HS-5 (cell line): ENCODE measurements at places on chromosomes 5 and 9.

DNA sequence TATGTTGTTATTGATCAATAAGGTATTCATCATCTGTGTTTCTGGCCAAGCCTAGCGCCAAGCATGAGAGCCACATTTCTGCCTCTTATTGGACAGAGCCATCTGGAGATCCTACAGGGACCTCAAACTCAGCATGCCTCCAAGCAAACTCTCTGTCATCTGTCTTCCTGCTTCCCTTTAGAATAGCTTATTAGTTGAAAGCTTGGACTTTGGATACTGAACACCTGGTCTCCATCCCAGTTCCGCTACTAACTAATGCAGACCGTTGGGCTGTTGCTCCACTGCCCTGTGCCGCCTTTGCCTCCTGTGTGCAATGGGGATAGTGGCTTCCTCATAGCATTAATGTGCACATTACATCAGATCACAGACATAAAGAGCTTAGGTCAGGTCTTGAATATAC, 65.5 kb downstream of the MAP1B start:
- no peak for DNase-seq

- DNase-seq = no peak
Observed at GRCh38 chr5:104299998-104300706, 737.6 kb upstream of the NUDT12 start.

- DNase-seq = no peak
Observed at GRCh38 chr5:127810707-127811490, 107.7 kb downstream of the CCDC192 start.

DNA sequence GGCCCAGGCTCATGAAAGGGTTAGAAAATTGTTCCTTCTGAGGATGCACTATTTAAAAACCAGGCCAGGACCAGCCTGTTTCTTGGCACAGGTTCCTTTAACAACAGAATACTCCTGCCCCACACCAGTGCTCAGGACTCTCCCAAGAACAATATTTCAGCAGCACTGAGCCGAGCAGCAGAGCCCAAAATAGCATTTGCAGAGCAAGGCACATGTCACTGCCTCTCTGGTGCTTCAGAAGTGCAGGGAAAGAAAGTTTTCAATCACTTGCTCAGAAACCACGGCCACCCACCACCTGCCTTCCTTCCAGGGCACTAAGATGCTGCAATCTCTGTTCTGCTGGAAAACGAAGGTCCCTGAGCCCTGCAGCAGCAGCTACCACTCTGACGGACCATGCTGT, 77.6 kb downstream of the SIL1 start:
- DNase-seq = no peak

- no peak for DNase-seq
Observed at GRCh38 chr5:128236334-128236733, 152.8 kb downstream of the SLC12A2 start.

GRCh38 chr5:128673411-128673957, 135.4 kb upstream of the FBN2 start:
- no peak for DNase-seq

- no peak for DNase-seq
Observed at GRCh38 chr5:111498346-111498745, 14.0 kb downstream of the STARD4 start.

GRCh38 chr5:77208507-77209163, 1.8 kb upstream of the PDE8B start:
- DNase-seq = no peak

- DNase-seq = no peak
Observed at GRCh38 chr5:125394661-125395280, 648.3 kb upstream of the ZNF608 start.

GRCh38 chr5:69213513-69214215, 21.0 kb upstream of the CDK7 start:
- DNase-seq = peak; percentile 55

- no peak for DNase-seq
Observed at GRCh38 chr5:141517880-141518617, 29.2 kb downstream of the PCDHGC5 start.

DNA sequence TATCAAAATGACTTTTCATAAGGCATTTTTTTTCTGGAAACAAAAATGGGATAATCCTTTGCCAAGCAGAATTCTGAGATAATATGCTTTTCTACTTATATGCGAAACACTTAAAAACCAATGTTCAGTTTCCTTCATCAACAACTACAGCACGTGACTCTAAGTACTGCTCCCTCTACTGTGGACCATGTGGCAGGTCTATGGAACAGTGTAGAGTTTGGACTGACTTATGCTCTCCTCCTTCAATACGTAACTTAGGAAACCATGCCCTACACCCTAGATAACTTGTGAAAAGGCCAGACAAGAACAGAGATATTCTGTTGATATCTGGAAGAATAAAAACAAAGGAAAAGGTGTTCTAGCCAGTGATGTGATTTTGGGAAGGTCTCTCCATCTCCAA, 111.3 kb upstream of the GNA14 start:
- no peak for DNase-seq

DNA sequence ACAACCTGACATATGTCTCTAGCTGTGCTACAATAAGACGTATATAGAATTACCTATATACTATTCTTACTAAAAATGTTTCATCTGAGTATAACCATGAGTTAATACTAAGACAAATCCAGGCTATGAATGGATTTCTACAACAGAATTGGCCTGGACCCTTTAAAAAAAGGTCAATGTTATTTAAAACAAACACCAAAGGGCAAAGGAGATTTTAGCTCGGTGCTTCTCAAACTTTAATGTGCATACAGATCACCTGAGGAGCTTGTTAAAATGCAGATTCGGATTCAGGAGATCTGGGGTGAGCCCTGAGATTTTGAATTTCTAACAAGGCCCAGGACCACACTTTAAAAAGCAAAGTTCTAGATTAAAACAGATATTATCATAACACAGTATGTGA, 6.5 kb downstream of the TNFSF8 start:
- no peak for DNase-seq

GRCh38 chr5:41219658-41220269, 6.4 kb upstream of the C6 start:
- no peak for DNase-seq

GRCh38 chr5:154449786-154450185, 4.0 kb downstream of the SAP30L start:
- DNase-seq = no peak

GRCh38 chr5:71939452-71940230, 167.6 kb upstream of the MAP1B start:
- DNase-seq = no peak

DNA sequence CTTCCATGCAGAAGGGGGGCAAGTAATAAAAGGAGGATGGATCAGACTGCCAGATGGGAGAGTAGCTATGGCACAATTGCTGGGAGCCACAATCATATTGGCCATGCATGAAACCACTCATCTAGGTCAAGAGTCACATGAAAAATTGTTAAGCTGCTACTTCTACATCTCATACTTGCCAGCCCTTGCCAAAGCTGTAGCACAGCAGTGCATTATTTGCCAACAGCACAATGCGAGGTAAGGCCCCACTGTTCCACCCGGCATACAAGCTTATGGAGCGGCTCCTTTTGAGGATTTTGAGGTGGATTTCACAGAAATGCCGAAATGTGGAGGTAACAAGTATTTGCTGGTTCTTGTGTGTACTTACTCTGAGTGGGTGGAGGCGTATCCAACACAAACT, 109.9 kb upstream of the EPB41L4A start:
- DNase-seq = no peak

GRCh38 chr9:4098031-4098430, 201.8 kb downstream of the GLIS3 start:
- DNase-seq = no peak

- no peak for DNase-seq
Observed at GRCh38 chr9:82989929-82990328, 73.0 kb downstream of the RASEF start.

DNA sequence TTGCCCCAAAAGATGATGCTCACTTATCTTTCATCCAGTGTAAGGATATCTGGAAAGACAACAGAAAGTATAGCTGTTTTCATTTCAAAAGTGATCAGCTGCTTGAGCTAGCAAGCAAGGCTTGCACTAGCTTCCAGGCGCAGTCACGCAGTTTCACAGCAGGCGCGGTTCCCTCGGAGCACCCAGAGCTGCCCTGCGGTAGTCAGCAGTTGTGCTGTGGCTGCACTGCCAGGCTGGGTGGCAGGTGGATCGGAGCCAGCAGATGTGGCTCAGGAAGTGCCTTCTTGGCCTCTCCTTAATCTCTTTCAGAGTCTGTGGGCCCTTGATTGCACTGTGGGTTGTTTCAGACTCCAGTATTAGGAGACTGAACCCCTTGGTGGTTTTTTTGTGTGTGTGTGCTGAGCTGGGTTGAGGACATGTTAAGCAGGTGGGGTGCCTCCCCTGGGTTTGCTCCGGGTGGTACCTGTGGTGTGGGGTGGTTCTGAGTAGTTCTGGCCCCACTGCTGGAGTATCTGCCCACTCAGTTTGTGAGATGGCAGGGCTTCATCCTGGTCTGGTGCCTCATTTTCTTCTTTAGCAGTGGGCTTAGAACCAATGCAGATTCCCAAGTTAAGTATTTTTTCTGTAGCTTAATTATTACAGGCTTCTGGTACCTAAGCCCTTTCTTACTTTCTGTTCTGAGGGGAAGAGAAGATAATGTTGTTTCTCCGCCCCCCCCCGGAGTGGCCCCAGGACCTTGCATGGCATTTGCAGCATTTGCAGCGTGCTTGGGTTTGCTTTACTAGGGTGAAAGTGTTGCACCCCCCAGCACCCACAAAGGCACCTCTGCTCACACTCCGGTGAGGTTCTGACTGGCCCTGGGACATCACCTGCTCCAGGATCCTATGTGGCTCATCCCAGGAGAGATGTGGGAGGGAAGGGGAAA, 16.4 kb downstream of the TENT4A start:
- DNase-seq = no peak

DNA sequence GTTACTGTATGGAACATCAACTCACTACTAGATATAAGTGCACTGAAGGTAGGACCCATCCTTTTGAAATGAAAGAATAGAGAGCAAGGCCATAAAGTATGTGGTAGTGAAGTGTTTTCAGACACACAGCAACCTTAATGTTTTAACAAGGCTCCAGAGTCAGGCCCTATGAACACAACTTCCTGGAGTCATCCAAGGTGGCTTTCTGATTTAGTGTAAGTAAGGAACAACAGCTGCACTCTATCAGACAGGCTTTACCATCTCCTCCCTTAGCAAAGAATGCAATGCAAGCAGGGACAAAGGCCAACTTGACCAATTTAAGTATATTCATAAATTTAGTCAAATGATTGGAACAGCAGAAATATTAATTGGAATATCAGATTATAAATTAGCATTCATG, 90.1 kb downstream of the MPDZ start:
- DNase-seq = no peak

DNA sequence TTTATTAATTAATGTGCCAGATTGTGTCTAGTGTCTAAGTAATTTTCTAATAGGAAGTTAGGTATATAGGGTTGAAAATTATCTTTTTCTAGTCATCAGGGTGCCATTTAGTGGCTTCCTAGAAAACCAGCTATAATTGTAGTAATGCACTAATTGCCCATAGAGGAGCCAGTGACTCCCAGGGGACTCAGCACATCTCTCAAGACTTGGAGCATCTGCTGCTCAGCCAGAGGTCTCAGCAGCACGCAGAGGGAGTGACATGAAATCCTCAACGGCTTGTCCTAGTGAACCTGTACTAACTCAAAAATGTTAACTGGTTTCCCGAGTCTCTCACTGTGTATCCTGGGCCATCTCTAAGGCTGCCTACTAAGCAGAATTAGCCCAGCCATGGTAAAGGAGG, 78.2 kb upstream of the MAN2A1 start:
- no peak for DNase-seq

DNA sequence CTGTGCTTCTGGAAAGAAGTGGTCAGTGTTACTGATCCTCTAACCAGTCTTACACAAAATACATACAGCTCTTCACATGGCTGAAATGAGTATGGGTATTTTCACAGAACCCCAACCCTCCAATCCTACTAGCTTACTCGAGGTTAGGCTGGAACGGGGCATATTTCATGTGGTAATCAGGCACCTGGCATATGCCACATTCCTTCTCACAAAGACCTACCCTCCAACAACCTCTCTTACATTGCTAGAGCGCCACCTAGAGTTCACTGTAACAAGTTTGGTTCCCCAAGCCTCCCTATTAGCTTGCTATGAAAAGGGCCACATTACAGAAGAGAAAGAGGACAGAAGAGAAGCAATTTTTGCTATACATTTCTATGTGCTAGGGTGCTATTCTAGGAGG, 597.3 kb downstream of the PRELID2 start:
- DNase-seq = no peak

GRCh38 chr9:9612270-9612669, 1000.5 kb downstream of the PTPRD start:
- DNase-seq = no peak

DNA sequence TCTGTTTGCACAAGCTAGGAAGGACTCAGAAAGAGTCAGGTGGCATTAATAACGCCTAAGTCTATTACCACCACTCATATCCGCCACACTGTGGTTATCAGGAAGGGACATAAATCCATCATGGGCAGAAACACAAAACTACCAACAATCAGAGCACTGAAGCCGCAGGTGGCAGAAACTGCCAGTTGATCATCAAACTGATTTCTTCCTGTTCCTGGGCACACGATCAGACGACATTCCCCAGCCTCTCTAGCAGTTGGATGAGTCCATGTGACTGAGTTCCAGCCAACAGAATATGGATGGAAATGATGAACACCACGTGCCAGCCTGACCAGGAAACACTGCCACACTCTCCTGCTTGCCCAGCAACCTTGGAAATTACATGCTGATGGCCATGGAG, 181.7 kb downstream of the ELAVL2 start:
- DNase-seq = no peak

DNA sequence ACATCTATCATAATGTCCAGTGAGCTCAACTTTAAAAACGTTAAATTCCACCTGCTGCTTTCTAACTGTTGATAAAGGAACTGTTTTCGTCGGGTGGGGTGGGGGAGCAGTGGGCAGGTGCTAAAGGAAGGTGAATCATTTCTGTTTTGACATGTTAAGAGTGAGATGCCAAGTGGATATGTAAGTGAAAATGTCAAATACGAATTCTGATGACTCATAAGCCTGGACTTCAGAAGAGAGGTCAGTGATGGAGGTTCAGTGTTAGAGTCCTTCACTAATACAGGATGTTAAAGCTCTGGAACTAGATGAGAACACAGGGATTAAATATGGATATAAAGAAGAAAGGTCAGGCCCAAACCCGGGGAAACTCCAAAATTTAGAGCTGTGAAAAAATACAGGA, 617.9 kb upstream of the CTNND2 start:
- DNase-seq = peak; percentile 43

DNA sequence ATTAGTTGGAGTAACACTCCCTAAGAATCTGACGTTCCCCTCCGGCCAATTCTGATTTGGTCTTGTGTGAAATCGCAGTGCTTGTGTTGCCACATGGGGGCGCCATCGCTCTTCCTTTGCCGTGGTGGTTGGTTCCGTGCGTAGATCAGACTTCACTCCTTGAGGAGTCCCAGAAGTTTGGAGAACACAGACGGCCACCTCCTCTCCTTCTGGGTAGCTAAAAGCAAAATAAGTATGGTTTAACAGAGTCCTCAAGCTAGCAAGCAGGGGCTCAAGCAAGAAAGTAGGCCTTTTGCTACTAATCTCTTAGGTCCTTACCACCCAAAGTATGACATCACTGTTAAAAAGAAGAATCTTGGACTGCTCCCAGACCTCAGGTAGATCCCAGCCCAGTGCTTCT, 59.5 kb downstream of the HSPA4 start:
- peak; percentile 48 for DNase-seq
